ENCODE measurements at places on chromosomes 11 and 22.

DNA sequence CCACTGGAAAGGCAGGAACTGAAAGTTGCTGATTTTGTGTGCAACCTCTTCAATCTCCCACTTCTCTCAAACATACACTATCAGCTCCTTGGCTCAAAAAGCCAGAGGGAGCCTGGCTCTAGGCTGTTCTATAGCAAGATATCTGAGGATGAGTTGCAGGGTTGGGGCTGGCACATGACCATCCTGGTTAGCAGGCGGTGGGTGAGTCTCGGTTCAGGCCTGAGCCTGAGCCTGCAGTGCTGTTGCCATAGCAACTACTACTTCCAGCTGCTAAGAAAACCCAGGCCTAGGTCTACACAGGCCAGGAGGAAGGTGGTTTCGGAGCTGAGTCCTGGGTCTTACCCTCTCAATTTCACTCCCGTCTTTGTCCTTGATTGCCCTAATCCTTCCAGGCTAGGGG is 39.0 kb downstream of the CWC15 start:
- no peak for DNase-seq

GRCh38 chr11:115656669-115657068 is 152.5 kb upstream of the CADM1 start:
- DNase-seq = no peak

- DNase-seq = no peak
These were observed 24.4 kb upstream of the RFPL3 start for GRCh38 chr22:32333141-32333768.

DNA sequence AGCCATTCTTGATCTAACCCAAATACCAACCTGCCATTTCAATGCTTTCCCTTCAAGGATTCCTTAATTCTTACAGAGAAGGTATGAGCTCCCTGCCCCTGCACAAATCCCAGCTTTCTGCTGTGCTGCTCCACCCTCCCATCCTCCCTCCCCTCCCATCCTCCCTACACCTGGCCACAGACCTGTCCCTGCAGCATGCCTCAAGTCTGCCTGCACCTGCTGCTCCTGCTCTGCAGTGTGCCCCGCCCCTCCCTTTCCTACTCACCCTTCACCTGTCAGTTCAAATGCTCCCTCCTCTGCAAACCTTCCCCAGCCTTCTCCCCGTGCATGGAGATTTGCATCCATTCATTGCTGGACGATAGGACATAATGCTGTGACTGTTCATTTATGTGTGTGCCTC is 139.9 kb upstream of the NARS2 start:
- no peak for DNase-seq

GRCh38 chr11:119089319-119089718 is 4.6 kb downstream of the HMBS start:
- no peak for DNase-seq

DNA sequence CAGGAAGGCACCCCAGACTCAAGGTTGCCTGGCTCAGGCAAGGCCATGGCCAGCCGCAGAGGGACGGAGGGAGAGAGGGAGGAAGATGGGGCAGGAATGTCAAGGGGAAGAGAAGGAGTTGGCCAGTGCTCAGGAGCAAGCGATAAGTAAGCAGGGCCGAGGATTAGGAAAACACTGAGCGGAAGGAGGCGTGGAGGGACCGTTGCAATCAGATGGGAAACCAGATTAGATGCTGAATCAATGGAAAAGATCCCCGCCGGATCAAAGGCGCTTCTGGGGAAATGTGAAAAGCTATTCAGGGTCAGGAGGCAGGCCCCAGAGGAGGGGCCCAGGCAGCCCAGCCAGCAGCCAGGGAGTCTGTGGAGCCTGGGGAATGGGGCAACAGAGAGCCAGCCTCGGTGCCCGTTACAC is 26.6 kb upstream of the MYEOV start:
- no peak for DNase-seq

- DNase-seq = peak; percentile 37
These were observed at the start of gene LRRC32 for GRCh38 chr11:76670485-76671236. Gene LRRC32, minus strand, starts transcription at chr11:76670747. Its CDS starts 4,793 bp downstream, at chr11:76665954.

- no peak for DNase-seq
These were observed 118.6 kb downstream of the KCNQ1 start for GRCh38 chr11:2563213-2564007.

GRCh38 chr11:61732705-61733104 is 19.7 kb upstream of the MYRF start:
- DNase-seq = no peak

DNA sequence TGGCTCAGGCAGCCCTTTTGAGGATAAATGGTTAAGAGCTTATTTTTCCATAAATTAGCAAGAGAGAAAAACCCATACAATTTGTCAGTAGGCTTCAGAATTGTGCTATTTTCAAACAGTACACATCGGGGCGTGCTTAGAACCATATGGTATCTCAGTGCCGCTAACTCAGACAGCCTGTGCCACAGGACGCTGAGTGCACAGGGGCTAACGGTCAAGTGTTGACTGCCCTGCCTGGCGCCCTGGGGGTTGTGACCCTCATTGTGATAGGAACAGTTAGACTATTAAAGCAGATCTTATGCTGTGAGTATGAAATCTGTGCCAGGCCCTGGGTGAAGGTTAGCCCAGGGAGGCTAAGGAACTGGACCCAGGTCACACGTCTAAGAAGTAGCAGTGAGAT is 1519.7 kb downstream of the BRD1 start:
- no peak for DNase-seq

- DNase-seq = no peak
These were observed 960 bp upstream of the CADM1 start for GRCh38 chr11:115505175-115505574.

GRCh38 chr11:65554057-65554818 is 3.9 kb downstream of the LTBP3 start:
- DNase-seq = no peak

- no peak for DNase-seq
These were observed 7.6 kb upstream of the GALR3 start for GRCh38 chr22:37815593-37815992.

GRCh38 chr11:33616552-33616951 is 84.1 kb downstream of the C11orf91 start:
- no peak for DNase-seq

- peak; percentile 62 for DNase-seq
These were observed 21.7 kb downstream of the MIAT start for GRCh38 chr22:26679003-26679629.

- DNase-seq = peak; percentile 47
These were observed 3.6 kb upstream of the TBC1D22A start for GRCh38 chr22:46758867-46759290.

GRCh38 chr11:61392981-61393595 is 701 bp downstream of the TMEM216 start:
- DNase-seq = no peak

GRCh38 chr22:20280866-20281265 is 12.7 kb upstream of the RTN4R start:
- no peak for DNase-seq

DNA sequence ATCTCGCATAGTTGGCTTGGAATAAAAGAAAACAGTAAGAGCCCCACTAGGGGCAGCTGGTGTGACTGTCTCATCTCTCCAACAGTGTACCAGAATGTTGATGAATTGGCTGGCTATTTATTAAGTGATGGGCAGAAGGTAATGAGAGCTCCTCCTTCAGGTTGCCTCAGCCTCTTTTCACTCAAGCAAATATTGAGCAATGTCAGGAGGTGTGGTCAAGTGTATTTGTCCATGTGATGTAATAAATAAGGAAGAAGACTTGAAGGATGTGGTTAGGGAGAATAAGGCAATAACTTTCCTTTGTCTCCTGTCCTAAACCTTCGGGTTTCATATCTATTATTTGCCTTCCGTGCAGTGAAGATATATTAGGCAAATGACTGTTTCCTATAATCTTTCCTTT is at the start of gene TCN1:
TSS of gene TCN1 (minus strand) at position 91 of the 400 bp plus-strand sequence. CDS start at position 74, 17 bp downstream.
- DNase-seq = no peak

GRCh38 chr22:29479417-29480261 is at the start of gene NEFH:
Gene NEFH, plus strand, starts transcription at chr22:29480218. Its CDS starts 45 bp downstream, at chr22:29480263.
- no peak for DNase-seq

DNA sequence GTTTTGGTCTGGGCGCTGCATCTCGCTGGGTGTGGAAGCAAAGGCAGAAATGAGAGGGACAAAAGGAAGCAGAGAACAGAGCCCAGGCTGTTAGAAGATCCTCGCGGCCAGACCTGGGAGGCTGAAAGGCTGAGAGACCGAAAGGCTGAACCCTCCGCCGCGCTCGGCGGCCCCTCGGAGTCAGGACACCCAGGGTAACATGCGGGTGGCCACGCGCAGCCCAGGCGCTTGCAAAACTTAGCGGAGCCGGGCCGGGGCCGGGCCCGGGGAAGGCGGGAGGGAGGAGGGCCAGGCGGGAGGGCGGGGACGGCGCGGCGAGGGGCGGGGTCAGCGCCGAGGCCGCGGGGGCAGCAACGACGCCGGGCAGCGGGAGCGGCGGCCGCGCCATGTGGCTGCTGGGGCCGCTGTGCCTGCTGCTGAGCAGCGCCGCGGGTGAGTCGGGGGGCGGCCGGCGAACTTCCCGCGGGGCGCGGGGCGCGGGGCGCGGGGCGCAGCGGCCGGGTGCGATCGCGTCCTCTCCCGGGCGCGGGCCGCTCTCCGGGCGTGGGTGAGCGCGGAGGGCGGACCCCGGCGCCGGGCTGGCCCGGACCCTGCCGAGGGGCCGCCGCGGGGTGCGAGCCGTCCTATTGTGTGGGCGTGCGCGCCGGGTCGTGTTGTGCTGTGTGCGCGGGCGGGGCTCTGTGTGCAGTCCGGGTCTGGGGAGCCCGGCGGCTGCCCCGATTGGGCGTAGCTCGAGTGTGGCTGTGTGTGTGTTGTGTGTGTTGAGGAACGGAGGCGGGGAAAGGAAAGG is at the start of gene LDLRAD3:
TSS of gene LDLRAD3 (plus strand) at position 350 of the 790 bp plus-strand sequence. CDS start at position 387, 37 bp downstream.
- DNase-seq = peak; percentile 22

GRCh38 chr11:47399860-47400767 is 8.3 kb upstream of the SLC39A13 start:
- peak; percentile 56 for DNase-seq

GRCh38 chr11:46367244-46367915 is 14.1 kb upstream of the MDK start:
- peak; percentile 88 for DNase-seq

- no peak for DNase-seq
These were observed 44.0 kb downstream of the LIF start for GRCh38 chr22:30202531-30203006.

DNA sequence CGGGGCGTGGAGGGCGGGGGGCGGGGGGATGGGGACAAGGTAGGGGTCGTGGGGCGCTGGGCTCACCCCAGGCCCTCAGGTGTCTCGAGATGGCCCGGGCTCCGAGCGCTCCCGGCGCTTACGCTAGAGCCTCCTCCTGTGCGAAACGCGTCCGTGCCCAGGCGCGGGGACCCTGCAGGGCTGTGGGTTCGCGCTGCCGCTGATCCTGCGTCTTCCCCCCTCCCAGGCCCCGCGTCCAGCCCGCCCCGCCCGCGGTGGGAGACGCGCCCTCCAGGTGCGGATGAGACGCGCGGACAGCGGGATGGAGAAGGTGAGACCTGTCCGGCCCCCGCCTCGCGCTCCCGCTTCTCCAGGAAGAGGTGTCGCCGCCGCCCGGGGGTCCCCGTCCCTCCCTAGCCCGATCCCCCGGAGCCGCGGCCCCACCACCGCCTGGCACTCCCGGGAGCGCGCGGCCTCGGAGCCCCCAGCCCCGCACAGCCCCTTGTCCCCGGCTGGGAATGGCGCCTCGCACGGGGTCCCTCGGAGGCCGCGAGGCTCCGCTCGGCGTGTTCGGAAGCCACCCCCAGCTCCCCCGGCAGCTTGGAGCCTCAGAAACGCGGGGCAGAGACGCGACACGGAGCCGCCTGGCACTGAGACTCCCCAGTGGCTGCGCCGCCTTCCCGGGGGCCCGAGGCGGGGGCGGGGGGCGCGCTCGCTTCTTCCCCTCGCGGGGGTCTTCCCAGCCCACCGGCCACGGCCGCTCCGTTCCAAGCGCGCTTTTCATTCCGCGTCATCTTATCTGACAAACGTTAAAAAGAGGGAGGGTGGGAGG is 27.6 kb upstream of the TOLLIP start:
- DNase-seq = peak; percentile 49

DNA sequence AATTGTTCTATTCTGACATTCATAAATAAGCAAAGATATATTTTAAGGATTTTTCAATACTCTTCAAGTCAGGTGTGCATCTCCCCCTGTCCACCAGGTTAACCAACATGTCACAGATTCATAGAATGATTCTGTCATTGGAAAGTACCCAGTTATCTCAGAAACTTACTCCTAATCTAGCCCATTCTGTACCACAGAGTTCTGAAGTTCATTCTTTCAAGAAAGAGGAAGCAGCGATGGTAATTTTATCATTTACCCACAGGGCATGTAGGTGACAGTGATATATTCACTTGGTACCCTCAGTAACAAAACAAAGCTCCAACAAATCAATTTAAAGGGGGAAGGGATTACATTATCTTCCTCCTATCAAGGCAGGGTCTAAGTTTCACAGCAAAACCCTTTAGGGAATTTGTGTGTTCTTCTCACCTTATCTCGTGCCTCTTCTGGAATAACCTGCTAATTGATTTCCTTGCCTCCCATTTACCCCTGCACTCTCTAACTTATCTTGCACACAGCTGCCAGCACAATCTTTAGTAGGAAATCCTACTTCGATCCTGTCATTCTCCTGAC is 19.0 kb upstream of the MPPED2 start:
- no peak for DNase-seq

- no peak for DNase-seq
These were observed 315.0 kb downstream of the BRD1 start for GRCh38 chr22:49512487-49513165.

DNA sequence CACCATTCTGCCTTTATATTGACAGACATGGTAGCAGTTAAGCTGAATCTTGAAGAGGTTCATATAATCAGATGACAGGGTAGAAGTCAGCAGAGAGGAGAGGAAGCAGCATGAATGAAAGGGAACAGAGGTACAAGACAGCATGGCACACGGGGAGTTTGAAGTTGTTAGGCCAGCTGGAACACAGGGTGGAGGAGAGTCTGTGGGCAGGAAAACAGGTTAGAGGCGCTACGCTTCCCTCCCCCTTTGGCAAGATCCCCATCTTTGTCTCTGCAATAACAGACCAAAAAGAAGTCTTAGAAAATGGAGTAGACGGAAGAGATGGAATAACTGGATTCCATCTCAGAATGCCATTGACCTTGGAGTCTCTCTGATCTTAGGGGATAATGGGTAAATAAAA is 20.0 kb upstream of the NDUFC2 start:
- no peak for DNase-seq

GRCh38 chr11:118876286-118876685 is 7.4 kb upstream of the CXCR5 start:
- no peak for DNase-seq

GRCh38 chr11:64331569-64332371 is 8.2 kb upstream of the CCDC88B start:
- DNase-seq = peak; percentile 76

- no peak for DNase-seq
These were observed 4.9 kb downstream of the MYOD1 start for GRCh38 chr11:17724020-17724908.

GRCh38 chr22:17369439-17370025 is at the start of gene CECR2:
Gene CECR2, plus strand, starts transcription at chr22:17369460. Its CDS starts 324 bp downstream, at chr22:17369784.
- peak; percentile 44 for DNase-seq

DNA sequence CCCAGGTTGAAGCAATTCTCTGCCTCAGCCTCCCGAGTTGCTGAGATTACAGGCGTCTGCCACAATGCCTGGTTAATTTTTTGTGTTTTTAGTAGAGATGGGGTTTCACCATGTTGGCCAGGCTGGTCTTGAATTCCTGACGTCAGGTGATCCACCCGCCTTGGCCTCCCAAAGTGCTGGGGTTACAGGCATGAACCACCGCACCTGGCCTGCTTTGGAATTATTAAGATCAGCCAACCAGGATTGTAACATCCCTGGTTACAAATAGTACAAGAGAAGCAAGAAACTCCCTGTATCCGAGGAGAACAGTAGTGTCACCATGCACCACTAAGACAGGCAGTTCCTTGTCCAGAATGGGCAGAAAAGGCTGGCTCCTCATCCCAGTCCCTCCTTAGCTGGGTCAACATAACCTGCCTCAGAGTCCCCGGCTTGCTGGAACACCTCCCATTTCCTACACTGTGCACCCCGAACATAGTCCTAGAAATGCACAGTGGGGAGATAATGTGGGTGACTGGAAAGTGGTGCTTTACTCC is 77.2 kb upstream of the INCENP start:
- no peak for DNase-seq

All from natural killer cell (primary cell).